Stimulated activated CD8-positive, alpha-beta memory T cell treated with anti-CD3 and anti-CD28 coated beads, Interleukin-4, amount 100 ng/mL, for 4 hours (primary cell): ENCODE measurements at places on chromosomes 2 and 18.
A peak's percentile ranks its signal among the peaks of the same experiment; 100 is the strongest.

- DNase-seq: no peak
These were observed 304.8 kb downstream of the CDCA7 start for GRCh38 chr2:173659509-173659908.

GRCh38 chr2:120993661-120994060 is 258.0 kb downstream of the GLI2 start:
- DNase-seq: no peak

DNA sequence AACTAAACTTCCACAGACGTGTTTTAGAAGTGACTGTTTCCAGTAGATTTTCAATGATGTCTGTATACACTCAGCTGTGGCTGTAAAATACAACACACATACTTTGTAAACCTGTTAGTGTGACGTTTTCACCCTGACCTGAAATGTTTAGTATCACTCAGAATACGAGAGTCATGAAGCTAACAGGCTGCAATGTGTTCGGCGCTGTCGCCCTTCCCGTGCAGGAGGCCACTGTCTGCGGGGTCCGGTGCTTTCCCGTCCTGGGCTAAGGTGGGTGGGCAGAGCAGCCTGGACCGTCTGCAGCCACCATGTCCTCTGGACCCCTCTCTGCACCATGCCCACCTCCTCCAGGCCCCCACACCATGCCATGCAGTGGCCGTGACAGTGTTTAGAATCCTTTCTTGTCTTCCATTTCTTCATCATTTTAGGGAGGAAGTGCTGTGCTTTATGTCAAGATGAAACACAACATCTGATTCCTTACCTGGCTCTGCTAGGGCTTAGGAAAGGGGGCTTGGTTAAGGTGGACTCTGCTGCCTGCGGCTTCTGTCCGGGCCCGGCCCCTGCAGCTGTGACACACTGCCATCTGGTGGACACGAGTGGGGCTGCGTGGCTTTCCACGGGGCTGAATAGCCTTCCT is 53.8 kb upstream of the RBM44 start:
- DNase-seq: peak; percentile 65

GRCh38 chr2:47174733-47175361 is 19.7 kb upstream of the STPG4 start:
- no peak for DNase-seq

- DNase-seq: no peak
These were observed at the start of gene SETBP1 for GRCh38 chr18:44680273-44681075. TSS of gene SETBP1 (plus strand) at chr18:44680888. CDS start at chr18:44701347, 20,459 bp downstream.

- no peak for DNase-seq
These were observed 51.0 kb downstream of the FARSB start for GRCh38 chr2:222604749-222605515.

GRCh38 chr18:49473721-49474120 is 13.3 kb upstream of the DYM start:
- no peak for DNase-seq

GRCh38 chr18:63684718-63685117 is 18.0 kb upstream of the SERPINB11 start:
- DNase-seq: no peak

GRCh38 chr2:199465988-199466691 is 8.4 kb upstream of the SATB2 start:
- no peak for DNase-seq

GRCh38 chr2:15812187-15812780 is 128.1 kb upstream of the MYCN start:
- no peak for DNase-seq

DNA sequence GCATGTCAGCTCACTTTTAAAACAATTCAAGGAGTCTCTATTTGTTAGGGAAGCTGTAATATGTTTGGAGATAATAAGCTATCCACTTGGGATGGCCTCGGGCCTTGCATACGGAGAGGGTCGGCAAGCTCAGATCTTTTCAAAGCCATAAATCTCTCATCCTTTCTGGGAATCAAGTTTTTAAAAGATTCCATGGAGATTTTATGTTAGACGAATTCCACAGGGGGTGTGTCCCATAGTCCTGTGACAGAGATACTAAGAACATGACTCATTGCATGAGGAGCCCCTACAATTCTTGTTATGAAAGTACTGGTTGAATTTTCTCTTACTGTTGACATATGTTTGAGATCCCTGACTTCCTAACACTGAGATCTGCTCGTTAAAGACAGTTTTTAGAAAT is 108.7 kb downstream of the FEZ2 start:
- DNase-seq: no peak

DNA sequence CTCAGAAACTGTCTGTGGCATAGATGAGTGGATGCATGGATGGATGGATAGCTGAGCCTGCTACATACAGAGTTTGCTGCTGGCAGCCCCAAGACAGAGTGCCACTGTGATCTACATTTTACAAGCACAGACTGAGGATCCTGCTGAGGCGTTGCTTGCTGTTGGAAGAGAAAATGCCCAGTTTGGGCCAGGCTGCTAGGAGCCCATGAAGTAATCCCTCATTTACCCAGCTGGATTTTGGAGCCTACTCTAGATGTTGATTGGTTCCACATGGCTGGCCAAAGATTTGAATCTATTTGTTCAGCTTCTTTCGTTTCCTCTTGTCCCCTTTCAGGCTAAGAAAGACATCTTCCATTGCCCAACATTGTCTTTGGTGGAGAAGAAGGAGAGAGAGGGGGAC is 261.3 kb downstream of the CLIP4 start:
- no peak for DNase-seq

DNA sequence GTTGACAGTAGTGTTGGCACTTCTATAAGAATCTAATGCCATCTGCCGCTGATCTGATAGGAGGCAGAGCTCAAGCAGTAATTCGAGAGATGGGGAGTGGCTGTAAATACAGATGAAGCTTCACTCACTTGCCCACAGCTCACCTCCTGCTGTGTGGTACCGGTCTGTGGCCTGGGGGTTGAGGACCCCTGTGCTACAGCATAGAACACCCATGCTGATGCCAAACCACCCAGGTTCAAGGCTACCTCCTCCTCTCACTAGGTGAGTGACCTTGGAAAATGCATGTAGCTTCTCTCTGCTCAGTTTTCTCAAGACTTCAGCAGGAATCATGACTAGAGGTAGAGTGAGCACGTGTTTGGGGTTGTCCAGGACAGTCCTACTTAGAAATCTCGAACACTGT is 263.4 kb downstream of the SH3BP4 start:
- no peak for DNase-seq

DNA sequence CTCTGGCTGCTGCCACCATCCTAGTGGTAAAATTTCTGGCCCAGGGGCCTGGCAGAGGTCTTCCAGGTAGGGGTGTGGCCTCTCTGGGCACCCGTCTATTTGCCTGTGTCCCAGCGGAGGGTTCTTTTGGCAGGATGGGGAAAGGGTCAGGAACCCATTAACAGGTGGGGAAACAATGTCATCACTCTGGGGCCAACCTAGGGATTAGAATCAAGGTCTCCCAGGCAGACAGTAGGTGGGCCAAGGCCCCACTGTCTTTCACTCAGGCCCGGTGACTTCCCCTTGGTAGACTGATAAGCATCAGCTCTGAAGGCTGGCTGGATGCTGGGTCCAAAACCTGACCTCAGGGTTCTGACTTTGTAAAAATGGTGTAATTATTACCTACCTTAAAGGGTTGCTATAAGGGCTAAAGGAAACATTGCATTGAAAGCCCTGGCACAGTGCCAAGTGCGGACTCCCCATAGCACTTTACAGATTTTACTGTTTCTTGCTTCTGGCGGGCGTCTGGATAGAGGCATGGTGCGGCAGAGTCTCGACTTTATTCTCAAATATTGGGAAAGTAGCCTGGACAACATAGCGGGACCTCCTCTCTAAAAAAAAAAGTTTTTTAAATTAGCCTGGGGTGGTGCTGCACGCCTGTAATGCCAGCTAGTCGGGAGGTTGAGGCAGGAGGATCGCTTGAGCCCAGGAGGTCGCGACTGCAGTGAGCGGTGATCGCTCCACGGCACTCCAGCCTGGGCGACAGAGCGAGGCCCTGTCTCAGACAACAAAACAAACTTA is 2.2 kb downstream of the LBX2 start:
- DNase-seq: no peak

DNA sequence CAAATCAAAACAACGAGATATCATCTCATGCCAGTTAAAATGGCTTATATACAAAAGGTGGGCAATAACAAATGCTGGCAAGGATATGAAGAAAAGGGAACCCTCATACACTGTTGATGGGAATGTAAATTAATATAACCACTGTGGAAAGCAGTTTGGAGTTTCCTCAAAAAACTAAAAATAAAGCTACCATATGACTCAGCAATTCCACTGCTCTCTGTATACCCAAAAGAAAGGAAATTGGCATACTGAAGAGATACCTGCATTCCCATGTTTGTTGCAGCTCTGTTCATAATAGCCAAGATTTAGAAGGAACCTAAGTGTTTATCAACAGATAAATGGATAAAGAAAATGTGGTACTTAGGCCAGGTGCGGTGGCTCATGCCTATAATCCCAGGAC is 124.8 kb downstream of the MSTN start:
- no peak for DNase-seq

GRCh38 chr2:236915726-236916125 is 170.0 kb upstream of the COPS8 start:
- no peak for DNase-seq

DNA sequence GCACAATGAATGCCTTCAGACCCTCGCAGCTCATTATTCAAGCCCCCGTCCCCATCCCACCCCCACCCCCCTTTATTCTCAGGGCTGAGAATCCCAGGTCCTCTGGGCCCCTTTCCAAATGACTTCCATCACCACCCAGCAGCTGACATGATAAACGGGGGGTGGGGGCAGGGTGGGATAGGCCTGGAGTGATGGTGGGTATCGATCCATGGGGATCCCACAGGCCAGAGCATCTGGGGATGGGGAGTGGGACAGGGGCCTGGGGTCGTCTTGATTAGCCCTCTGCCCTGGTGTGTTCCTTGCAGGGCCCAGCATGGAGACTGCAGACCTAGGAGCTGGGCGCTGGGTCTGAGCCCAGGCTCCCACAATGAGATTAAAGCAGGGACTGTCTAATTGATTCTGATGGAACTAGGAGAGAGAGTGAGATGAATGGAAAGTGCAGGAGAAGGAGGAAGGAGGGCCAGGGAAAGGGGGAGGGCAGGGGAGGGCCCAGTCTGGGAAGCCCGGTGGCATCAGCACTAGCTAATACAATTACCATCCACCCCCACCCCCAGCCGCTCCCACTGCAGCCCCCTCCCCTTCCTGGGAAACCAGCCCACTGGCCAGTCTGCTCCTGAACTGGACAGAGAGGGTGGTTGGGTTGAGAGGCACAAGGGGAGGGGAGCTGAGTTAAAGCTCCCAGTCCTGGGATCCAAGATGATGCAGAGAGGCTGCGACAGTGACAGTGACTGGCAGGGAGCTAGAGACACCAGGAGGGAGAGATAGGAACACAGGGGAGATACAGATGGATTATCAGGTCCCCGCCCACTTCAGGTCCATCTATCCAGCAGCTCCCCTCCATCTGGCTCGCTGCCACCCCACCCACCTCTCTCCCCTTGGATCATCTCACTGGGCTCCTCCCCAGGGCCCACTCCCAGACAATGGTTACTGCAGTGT is 13.1 kb upstream of the TNS1 start:
- no peak for DNase-seq

- DNase-seq: no peak
These were observed 65.9 kb downstream of the ADI1 start for GRCh38 chr2:3453190-3453999.

DNA sequence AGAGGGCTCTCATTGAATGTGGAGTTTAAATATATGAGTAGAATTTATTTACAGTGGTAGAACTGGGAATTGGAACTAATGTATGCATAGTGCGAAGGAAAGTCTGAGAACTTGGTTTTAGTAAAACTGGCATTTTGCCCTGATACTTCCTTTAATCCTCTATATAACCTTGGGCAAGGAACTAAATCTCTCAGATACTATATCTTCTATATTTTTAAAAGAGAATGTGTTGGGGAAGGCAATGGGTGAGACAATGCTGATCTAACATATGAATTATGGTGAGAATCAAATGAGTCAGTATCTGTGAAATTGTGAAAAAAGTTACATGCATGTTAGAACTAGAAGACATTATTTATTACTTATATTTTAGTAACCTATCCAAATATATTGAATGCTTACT is 2109.4 kb upstream of the PIK3C3 start:
- no peak for DNase-seq

DNA sequence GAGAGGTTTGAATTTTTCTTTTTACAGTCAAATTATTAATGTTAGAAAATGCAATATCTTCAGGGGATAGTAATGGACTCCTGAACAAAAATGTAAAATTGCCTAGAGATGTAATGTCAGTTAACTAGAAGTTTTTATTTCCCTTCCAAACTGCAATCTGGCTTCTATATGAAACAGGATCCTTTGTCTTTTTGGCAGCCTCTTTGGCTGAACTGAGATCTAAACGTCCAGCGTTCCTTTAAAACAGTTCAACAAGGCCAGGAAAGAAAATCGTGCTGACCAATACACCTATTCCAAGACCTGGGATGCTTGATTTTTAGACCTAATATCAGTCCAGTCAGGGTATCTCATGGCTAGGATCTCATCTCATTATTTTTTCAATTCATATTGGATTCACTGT is 245.5 kb downstream of the FIGN start:
- DNase-seq: no peak

- no peak for DNase-seq
These were observed 12.2 kb downstream of the ROCK1 start for GRCh38 chr18:21099442-21099841.

DNA sequence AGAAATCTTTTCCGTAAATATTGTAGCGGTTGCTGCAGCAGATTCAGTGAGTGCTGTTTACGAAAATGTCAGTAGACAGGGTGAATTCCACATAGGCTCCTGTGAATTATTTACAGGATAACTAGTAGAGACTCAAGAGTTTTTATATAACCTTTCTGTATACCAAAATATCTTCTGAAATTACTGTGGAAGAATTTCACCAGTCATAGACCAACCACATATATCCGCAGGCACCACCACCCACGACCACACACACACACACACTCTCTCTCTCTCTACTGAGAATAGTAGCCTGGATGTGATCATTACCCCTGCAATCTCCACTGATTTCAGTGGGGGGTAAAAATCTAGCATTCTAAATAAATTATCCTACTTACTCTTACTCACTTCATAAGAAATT is 341.8 kb downstream of the RBM43 start:
- no peak for DNase-seq

- no peak for DNase-seq
These were observed 14.4 kb upstream of the BBS5 start for GRCh38 chr2:169464882-169465281.

- DNase-seq: no peak
These were observed 24.8 kb downstream of the SH3BP4 start for GRCh38 chr2:234976479-234977227.

DNA sequence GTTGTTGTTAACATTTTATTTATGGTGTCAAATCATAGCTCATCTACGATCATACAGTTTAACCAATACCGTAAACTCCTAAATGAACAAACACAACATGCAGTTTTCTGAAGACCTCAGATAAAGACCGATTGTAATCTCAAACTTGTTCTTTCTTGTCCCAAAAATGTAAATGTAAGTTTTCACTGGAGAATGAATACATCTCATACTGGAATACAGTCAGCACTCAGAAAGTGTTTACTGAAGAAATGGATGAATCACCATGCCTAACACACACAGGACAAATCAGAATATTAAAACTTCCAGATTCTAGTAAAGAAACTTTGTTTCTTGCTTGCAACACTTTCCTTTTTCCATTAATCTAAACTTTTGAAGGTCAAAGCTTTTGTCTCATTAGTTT is 380.5 kb downstream of the DLGAP1 start:
- no peak for DNase-seq
